Right kidney (tissue), 9 donors: ENCODE measurements at places on chromosomes 2 and 18.

GRCh38 chr2:104845552-104845931, 8.4 kb upstream of the POU3F3 start:
- peak; percentile 42 for DNase-seq

GRCh38 chr2:71742953-71743601, 289.7 kb downstream of the DYSF start:
- no peak for DNase-seq

DNA sequence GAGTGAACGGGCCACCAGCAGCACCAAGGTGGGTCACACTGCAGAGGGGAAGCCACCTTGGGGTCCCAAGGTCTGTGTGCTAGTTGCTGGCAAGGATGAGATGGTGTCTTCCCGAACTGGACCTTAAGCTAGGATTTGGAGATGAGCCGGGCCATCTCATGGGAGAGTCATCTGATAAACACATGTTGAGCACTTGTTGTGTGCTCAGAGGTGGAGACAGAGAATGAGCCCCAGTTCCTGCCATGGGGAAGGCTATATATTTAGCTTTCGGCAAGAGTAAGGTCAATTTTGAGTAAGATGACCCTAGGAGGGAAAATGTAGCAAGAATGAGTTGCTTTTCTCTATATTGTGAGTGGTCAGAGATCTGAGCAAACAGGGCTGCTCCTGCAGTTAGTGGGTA, 41.4 kb upstream of the RPL31 start:
- DNase-seq = no peak

GRCh38 chr18:59021500-59021899, 118.2 kb upstream of the SEC11C start:
- no peak for DNase-seq

GRCh38 chr2:88139203-88139702, 11.4 kb upstream of the FABP1 start:
- DNase-seq = no peak

- no peak for DNase-seq
Measured at GRCh38 chr2:46885376-46885775, 30.2 kb downstream of the MCFD2 start.

GRCh38 chr2:217759991-217760390, 242.8 kb downstream of the TNS1 start:
- no peak for DNase-seq

DNA sequence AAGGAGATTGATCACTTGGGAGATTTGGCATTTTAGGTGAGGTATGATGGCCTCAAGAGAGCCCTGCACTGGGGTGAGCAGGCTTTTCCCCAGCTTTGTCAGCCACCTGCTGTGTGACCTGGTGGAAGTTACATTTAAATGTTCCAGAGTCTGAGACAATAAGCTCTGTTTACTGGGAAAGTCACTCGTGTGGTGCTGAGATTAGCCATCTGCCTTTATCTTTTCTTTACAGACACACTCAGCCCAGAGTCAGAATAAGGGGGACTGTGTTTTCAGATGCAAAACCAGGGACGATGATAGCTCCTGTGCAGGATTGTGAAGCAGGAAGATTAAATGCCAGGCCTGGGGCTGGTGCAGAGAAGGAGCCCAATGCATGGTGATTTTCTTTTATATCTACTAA, 47.9 kb downstream of the SH3RF3 start:
- DNase-seq = no peak

DNA sequence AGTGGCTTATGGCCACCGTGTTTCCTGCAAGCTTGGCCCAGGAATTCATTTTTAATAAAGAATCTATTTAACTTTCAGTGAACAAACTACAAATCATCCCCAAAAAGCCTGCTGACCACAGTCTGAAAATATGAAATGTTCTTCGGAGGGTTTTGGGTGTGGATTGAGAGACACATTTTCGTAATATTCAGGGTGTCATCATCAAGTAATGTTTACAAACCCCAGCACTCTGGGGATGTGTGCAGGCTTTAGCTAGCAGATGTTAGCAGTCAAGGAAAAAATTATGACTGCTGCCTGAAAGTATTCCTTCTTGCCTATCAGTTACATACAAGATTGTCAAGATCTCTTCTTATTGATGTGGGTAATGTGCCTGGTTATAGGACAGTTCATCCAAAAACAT, 143.9 kb upstream of the FN1 start:
- no peak for DNase-seq

DNA sequence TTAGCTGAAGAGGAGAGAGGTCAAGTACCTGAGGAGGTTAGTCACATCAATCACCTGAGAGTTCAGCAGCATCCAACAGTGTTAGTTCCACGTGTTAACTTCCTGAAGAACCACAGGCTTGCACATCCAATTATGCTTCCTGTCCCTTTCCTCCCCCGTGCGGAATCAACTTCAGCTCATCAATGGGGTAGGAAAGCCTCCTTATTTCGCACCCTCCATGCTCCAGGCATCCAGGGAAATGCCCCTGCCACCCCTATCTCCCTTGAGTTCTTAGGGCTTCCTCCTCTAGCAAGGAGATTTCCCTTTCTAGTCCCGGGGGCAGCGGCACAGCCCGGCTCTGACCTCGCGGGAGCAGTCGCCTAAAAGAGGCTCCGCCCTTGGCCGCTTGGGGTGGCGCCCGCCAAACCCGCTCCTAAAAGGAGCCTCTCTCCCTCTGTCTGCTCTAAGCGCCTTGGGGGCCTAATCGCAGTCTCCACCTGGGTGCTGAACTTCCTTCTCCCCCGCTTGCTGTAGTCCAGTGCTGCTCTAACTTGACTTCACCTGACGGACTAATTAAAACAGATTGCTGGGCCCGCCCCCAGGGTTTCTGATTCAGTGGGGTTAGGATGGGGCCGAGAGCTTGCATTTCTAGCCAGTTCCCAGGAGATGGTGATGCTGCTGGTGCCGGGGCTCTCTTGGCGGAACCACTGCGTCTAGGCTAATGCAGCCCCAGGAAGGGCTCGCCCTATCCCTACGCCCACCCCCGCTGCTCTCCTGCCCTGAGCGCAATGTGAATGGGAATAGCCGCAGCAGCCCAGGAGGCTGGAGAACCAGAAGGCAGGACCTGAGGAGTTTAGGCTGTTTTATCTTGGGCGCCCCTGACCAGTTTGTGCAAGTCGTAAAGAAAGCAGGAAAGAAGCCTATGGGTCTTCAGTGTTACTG, 3.4 kb upstream of the TET3 start:
- peak; percentile 50 for DNase-seq

GRCh38 chr2:175734686-175735085, 267.4 kb downstream of the LNPK start:
- no peak for DNase-seq

DNA sequence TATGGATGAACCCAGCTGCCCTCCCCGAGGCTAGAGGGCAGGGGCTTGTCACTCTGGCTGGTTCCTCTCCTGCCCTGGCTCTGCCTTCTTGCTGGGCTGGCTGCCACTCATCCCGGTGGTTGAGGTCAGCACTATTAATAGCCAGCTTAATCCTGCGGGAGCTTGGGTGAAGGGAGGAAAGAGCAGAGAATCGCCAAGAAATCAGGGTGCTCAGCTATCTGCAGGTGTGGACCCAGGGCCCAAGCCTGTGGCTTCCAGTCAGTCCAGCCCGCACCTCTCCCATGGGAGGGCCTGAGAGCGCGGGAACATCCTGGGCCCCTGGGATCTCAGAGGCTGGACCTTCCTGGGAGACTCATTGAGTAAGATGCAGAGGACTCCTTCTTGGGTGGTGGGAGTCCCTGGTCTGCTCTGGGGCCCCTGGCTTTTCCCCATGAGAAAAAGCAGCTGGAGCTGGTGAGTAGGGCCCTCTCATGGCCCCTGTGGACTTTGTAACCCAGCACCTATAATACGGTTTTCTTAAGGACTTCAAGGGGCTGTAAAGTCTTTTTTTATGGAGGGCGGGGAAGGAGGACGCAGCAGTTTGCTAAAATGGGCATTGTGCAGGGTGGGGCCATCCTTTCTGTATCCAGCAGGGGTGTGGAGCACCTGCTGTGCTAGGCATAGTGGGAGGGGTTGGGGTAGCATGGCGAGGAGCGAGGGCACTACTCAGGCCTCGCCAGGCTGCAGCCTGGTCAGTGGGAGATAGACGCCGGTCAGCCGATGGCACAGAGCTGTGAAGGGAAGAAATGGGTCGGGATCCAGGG, 27.4 kb upstream of the CNNM3 start:
- no peak for DNase-seq

DNA sequence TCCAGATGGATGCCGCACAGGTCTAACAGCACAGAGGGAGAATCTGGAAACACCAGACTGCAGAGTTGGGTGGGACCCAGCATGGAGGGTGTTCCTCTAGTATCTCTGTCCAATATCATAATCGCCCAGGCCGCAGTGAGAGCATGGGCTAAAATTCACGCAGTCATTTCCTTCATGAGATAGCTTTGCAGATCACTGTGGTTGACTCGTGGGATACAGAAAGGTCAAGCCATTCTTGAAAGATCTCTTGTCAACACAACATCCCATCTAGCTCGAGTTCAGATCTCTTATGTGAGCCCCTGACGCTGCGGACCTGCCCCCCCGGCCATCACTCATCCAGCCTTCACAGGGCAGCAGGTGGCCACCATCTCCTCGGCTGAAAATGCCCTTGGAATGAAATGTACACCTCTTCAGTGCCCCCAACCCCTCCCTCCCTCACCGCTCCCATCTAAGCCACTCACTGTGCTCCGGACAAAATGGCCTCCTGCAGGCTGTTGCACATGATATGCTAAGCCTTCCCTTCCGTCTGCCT, 45.9 kb downstream of the FOSL2 start:
- no peak for DNase-seq

GRCh38 chr2:74749432-74749831, 84.5 kb upstream of the HK2 start:
- DNase-seq = no peak

DNA sequence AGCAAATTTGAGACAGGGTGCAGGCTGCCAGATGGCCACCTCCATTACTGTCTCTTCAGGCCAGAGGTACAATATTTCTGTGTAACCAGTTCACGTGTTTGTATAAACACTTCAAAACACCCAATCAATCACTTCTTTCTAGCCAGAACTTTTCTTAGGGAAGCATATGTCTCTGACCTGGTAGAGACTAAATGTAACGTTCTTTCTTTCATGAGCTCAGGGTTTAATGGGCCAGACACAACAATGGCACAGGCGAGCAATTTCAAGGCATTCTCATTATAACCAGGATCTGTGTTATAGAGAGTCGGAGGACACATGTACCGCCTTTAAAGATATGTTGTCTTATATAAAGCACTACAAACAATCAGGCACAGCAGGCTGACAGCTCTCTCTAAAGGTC, 1846.4 kb upstream of the PIK3C3 start:
- DNase-seq = peak; percentile 21

GRCh38 chr2:233380995-233381637, 26.8 kb downstream of the DGKD start:
- DNase-seq = no peak

DNA sequence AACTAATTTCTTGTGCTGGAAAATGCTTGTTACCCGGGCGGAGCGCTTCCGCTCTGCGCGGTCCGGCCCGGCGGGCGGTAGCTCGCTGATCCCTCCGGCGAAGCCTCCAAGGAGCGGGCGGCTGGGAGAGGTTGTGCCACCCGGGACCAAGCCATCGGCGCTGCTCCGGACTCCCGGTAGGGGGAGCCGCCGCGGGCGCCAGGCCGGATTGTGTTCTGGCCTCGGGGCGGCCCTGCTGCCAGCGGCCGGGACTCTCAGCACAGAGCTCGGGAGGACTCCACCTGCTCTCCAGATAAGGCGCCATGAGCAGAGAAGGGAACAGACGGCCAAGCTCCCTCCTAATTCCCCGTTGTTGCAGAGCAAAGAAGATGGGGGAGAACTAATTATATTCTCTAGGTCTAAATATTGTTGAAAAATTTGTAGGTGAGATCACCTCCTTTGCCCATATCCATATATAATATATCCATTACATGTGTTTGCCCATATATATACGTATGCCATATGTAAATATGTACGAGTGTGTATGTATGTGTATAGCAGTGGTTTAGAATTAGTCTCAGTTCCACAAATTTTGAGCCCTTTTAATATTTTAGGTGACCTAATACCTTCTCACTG, 13.8 kb upstream of the SATB2 start:
- DNase-seq = peak; percentile 53

- DNase-seq = no peak
Measured at GRCh38 chr2:16745466-16745865, 79.8 kb upstream of the CYRIA start.

- no peak for DNase-seq
Measured at GRCh38 chr18:62281684-62282083, 43.4 kb upstream of the TNFRSF11A start.

DNA sequence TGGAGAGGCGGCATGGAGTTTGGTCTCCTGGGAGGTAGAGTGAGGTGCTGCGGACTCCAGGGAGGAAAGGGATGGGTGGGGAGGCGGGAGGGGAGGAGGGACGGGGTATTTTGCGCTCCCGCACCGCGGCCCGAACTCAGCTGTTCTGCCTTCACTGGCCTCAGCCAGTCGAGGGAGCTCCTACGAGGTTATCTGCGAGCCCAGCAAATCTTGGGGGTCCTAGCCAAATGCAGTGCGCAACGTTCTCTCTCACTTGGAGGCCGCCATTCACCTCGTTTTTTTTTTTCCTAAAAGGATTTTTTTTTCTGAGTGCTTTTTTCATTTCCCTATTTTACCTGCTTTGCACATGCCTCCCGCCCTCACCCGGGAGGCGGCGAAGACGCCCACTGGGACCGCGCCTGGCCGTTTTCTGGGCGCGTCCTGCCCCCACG, 877 bp upstream of the BCL2L11 start:
- DNase-seq = no peak

- no peak for DNase-seq
Measured at GRCh38 chr2:150471813-150472510, 15.5 kb downstream of the RND3 start.

DNA sequence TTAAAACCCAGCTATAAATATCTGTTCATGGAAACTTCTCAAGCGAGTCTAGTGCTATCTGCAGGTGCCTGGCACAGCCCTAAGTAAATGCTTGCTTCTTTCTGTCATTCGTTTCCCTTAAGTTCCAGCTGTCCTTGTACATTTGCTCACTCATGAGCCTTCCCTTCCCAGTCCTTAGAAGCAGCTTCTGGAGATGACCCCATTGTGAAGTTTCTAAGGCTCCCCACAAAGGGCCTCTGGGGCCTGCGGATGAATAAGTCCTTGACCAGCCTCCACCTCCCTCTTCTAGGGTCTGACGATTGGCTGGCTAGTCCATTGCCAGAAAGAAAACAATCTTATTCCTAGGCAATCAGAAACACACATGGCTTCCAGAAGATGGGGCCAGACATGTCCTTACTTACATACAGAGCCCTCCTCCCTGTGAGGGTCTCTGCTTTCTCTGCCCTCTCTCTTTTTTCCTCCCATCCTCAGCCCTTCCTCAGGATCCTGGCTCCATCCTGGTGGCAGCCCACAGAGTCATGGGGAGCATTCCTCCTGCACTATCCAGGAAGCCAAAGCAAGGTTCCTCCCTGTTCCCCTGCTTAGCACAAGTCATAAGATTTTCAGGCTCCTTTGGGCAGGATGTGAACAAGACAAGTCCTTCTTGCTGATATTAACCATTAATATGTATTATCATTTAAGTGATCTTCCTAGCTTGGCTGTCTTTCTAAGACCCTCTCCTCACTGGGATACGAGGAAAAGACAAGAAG, 87.3 kb downstream of the TNFRSF11A start:
- no peak for DNase-seq

DNA sequence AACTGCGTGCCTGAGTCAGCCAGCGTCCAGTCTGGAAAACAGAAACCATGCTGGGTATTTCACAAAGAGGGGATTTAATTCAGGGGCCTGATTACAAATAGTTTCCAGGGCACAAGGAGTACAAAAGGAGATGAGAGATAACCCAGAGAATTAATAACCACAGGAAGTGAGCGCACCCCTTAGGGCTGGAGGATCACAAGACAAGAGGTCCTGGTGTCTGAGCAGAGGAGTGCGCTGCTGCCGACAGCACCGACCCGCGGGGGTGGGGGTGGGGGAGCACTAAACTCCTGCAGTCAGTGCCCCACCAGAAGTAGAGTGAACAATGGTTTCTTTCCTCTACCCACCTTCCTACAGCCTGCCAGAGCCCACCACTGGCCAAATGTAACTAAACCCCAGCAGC, 20.8 kb upstream of the MAL start:
- DNase-seq = no peak
